T-helper 1 cell (primary cell): ENCODE measurements at places on chromosomes 5 and 9.

DNA sequence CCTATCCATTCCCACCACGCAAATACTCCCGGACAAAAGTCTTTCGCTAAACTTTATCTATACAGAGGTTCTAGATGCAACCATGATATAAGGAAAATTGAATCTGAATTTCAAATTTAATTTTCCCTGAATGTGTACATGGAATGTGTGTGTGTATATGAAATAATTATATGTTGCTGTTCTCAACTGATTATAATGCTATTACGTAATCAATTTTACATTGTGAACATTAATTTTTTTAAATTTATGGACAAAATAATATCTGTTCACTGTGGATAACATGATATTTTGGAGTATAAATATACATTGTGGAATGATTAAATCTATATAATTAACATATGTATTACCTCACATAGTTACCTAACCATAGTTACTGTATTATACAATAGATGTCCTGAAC lies 1250.6 kb downstream of the EFNA5 start:
- DNase-seq: no peak

DNA sequence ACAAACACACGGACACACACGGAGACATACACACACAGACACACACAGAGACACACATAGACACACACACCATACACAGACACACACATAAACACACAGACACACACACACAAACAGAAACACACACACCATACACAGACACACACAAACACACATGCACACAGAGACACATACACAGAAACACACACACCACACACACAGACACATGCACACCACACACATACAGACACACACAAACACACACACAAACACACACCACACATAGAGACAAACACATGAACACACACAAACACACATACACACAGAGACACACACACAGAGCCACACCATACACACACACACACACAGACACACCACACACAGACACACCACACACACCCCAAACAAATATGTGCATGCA lies 152.7 kb upstream of the FOXD4L5 start:
- DNase-seq: no peak

GRCh38 chr9:133509179-133510083 lies 15.3 kb downstream of the MYMK start:
- no peak for DNase-seq

- peak; percentile 1 for DNase-seq
Measured at GRCh38 chr5:39716532-39717028, 291.8 kb upstream of the DAB2 start.

GRCh38 chr5:83866181-83866580 lies 145.5 kb upstream of the HAPLN1 start:
- no peak for DNase-seq

- no peak for DNase-seq
Measured at GRCh38 chr5:141778683-141779082, 96.7 kb upstream of the ARAP3 start.

DNA sequence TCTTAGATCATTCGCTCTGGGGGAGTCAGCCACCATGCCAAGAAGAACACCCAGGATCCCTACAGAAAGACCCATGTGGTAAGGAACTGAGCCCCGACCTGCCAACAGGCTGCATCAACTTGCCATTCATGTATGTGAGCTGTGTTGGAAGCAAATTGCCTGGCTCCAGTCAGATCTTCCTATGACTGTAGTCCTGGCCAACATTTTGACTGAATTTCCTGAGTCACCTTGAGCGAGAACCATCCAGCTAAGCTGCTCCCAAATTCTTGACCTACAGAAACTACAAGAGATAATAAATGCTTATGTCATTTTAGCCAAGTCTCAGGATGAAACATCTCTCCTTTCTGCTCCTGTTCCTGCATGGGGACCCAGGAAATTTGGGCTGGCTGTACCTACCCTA lies 40.0 kb upstream of the SLC44A1 start:
- DNase-seq: no peak

- DNase-seq: no peak
Measured at GRCh38 chr5:142650881-142651280, 35.0 kb downstream of the FGF1 start.

DNA sequence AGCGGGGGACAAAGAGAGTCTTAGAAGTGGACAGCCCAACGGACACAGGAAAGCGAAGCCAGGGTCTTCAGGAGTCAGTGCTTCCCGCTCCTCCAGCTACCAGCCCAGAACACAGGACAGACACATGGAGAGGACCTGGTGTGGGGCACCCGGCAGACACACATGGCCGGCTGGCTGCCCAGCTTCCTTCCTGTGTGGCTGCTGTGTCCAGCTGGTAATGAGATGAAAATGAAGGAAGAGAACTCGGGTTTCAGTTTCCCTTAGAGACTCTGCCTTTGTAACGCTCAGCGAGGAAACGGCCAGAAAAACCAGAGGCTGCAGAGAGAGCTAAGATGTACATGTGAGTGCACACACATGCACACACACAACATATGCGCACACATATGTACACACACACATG lies 87.5 kb downstream of the SECISBP2 start:
- DNase-seq: no peak

GRCh38 chr5:75610201-75610600 lies 1.1 kb upstream of the ANKDD1B start:
- DNase-seq: no peak

- no peak for DNase-seq
Measured at GRCh38 chr9:76003041-76003440, 112.6 kb downstream of the PCSK5 start.

DNA sequence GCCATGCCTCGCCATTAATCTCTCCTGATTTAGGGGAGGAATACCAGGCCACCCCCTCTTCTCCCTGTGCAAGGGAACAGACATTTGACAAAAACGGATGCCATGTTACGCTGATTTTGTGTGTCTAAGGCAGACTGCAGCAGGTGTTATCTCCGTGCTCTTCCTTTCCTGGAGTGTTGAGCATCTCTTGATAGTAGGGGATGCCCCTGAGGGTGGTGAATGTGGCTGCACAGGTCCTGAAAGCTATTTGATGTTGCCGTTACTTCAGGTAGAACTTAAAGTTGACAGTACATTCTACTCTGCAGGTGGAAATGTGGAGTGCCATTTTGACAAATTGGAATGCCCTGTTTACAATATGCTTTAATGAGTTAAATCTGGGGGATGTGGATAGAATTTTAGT lies 21.5 kb downstream of the TENT4A start:
- DNase-seq: no peak

- no peak for DNase-seq
Measured at GRCh38 chr5:60584304-60584703, 115.7 kb downstream of the DEPDC1B start.

DNA sequence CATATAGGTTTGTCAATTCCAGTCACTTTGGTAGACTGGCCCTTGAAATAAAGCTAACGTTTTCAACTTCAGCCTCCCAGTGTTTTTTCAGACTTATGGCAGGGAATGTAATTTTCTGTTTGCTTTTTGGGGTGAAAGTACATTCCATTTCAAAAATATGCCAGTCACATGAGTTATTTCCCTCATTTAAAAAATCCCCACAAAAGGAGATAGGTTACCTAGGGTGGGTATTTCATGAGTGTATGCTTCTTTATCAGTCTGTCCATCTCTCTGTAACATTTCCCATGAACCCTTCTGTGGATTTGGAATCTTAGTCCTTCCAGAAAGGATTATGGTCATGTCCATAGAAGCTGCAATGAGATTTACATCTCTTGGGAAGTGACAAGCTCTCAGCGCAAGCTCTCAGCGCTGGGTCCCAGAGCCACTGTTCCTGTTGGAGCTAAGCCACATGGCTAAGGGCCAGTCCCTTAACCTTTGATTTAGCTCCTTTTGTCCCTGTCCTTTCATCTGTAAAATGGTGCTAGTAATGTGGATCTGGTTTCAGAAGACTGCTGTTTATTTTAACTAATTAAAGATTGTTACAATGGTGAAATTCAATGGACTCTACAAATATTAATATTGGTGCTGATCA lies 294.9 kb downstream of the NR3C1 start:
- no peak for DNase-seq

DNA sequence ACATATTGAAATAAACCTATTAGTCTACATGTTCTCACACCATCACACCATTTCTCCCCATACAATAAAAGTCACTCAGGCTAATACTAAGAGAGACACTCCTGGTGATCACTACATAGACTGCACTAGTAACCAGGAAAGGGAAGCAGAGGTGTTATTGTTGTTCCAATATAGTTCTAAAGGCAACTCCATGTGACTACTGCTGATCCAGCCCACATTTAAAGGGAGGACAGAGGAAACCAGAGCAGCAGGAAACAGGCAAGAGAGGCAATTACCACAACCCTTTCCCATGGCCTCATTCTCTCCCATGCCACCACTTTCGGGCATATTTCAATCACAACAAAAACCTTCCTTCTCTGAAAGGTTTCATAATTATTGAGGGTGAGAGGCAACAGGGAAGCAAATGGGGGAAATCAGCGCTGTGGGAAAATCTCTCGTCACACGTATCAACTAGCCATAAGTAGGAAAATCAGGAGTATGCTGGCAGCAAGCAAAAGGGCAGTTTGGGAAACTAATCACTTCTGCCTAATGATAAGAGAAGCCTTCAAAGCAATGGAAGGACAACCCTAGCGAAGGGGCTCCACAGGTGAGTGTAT lies 1.8 kb downstream of the UBAP2 start:
- no peak for DNase-seq

DNA sequence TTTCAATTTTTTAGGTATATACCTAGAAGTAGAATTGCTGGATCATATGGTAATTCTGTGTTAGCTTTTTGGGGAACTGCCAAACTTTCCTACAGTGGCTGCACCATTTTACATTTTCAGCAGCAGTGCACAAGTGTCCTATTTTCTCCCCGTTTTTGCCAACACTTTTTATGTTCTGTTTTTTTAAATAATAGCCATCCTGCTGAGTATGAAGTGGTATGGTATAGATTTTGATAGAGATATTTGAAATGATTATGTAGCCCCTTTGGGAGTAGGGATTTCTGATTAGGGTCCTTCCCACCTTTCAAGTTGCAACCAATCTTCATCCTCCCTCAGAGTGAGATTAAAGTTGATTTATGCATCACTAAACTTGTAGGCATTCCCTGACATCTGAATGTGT lies 76.5 kb downstream of the ARHGEF28 start:
- no peak for DNase-seq

GRCh38 chr9:33189331-33189791 lies 22.2 kb upstream of the B4GALT1 start:
- DNase-seq: no peak

DNA sequence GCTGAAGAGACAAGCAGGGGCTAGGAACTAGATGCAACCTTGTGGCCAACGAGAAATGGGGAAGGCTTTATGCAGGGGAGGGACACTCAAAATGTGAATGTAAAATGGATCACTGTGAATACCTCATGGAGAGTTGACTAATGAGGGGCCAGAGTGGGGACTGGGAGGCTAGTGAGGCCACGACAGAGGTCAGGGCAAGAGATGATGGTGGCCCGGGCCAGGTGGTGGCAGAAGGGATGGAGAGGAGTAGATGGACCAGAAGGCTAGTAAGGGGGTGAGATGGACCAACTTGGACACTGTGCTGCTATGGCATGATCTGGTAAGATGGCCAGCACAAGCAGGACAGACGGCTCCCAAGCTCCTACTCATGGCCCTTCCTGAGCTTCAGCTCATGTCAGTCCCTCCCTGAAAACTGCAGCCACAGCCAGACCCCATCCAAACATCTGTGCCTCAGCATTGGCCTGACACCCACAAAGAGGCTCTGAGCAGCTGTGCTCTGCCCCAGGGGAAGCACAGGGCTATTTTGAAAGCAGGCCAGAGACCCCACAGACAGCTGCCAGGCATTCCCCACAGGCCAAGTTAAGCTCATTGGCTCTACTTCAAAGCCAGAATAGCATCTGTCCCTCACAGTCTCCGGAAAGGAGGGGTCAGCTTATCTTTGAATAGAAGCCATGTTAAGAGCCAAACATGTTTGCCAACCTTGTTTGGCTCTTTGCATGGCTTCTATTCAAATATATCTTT lies 22.1 kb downstream of the P4HA2 start:
- no peak for DNase-seq

- no peak for DNase-seq
Measured at GRCh38 chr9:93463638-93464248, 10.4 kb upstream of the FAM120AOS start.

DNA sequence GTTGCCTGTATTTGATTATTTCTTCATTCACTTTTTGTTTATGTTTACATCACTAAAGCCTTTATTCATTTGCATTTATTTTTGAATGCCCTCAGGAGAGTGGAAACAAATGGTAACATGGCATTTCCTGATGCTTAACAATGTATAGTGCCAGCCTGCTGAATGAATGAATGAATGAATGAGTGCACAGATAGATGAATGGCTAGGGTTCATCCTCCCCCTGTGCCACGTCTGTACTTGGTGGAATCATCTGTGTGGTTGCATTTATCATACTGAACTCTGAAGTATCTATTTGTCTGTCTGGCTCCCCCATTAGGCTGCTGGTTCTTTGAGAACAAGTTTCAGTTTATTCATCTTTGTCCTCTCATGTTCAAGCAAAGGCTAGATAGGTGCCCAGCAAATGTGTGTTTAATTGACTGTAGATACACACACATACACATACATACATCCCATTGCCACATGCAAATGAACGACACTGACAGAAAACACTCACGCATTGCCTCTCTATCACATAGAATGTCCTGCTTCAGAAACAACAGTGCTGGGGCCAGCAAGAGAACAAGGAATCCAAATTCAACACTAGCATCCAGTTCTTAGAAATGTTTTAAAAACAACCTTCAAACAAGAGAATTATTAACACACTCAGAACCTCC lies 150.4 kb downstream of the PAPPA start:
- no peak for DNase-seq

DNA sequence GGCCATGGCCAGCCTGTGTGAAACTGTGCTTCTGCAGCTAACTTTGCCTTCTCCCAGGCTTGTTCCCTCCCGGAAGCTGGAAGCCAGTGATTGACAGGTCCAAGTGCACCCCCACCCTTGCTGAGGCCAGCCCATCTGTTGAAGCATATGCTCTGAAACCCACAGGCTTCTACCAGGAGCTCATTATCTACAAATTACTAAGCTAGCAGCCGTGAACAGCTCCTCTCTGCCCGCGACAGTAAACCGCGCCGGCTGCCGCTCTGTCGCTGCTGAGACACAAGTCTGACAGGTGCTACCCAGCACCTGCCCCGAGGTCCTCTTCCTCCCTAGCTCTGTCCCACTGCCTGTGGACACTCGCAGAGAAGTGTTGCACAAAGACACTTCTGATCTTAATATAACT lies 490.9 kb downstream of the GADD45G start:
- DNase-seq: no peak

DNA sequence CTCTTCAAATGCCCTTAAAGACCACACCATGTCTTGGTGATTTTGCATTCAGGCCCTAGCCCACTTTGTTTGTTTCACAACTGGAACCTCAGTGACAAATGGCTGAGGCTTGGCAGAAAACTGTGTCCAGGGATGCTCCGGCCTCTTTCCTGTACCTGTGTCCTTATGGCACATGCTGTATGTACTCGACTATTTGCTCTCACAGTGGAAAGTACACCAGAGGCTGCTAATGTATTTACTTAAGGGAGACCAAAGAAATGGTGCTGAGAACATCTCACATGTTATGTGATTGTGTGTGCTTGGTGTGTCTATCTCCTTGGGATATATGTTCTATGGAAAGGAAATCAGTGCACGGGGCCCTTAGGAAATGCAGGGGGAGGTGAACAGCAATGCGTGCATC lies 263.3 kb downstream of the GADD45G start:
- no peak for DNase-seq

GRCh38 chr5:172644711-172645110 lies 3.6 kb downstream of the NEURL1B start:
- DNase-seq: no peak
